Mammary epithelial cell (primary cell): ENCODE measurements at places on chromosomes 4 and X.

GRCh38 chr4:175308236-175308635 lies 390.1 kb downstream of the ADAM29 start:
- DNase-seq: peak; percentile 7

GRCh38 chr4:18981234-18981615 lies 959.7 kb upstream of the LCORL start:
- peak; percentile 68 for DNase-seq

DNA sequence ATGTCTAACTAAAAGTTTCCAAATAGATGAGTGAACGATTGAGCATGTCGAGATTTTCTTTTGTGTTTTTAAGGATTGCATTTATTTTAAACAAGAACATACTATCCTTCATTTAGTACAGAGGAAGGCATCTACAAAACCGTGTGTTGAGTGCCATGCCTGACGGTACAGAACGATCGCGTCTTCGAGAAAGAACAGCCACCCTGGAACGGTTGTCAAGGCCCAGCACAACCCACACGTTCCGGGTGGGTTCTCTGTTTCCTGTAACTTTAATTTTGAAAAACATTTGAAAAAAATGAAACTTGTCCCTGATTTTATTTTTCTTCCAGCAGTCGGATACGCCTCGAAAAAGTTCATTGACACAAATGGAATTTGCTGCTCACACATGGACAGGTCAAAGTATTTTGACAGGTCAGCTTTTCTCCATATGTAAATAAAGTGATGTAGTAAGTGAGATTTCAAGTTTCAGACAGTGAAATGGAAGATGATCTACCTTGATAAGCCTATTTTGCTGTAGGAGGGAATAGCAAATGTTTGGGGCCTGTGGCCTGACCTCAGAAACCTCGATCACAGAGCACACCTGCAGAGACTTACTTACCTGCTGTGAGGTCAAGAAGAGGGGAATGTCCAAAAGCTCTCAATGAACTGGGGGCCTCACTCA lies 24.4 kb upstream of the CYP4V2 start:
- DNase-seq: no peak

GRCh38 chr4:182063651-182064050 lies 179.6 kb upstream of the TENM3 start:
- no peak for DNase-seq

DNA sequence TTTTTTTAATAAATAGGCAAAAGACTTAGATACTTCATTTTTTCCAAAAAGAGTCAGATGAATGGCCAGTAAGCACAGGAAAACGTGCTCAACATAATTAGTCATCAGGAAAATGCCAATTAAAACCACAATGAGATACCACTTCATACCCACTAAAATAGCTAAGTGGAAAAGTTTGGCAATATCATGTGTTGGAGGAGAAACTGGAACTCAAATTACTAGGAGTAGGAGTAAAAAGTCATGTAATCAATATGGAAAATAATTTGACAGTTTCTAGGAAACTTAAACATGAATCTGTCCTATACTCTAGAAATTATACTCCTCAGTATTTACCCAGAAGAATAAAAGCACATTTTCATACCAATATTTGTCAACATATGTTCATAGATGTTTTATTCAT lies 449.8 kb downstream of the INPP4B start:
- DNase-seq: peak; percentile 73

DNA sequence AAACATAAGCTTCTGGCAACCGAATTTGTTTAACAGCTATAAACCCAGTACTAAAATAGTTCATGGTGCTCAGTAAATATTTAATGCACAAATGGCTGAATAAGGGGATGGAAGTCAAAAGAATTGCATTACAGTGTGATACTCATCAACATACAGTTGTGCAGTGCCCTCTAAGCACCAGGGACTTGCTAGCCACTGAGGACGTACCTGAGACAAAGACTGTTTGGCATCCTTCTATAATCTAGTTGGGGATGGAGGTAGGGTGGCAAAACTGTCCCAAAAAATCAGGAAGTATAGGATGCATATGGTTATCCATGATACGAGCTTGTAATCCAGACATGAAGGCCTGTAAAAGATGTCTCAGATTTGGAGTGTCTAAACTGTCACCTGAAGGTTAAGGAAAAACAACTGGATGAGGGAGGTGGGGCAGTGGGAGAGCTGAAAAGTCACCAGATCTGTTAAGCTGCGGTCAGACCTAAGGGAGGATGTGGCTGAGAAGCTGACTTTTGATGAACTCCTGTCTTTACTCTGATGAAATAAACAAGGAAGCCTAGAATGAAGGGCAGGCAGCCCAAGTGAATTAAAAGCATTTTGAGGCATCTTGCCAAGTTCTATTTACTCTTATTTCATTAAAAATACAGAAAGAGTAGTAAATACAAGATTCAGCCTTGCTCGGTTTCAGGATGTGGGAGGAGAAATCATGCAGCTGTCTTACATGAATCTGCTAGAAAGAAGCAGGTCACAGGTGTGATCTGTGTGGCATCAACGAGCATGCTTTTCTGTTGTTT lies 12.0 kb upstream of the CD38 start:
- no peak for DNase-seq

GRCh38 chrX:11768039-11768438 lies 10.0 kb downstream of the MSL3 start:
- no peak for DNase-seq
